CD14-positive monocyte (primary cell): ENCODE measurements at places on chromosomes 2 and 18. TPM values are rescaled to one million over a fixed set of nuclear protein-coding genes. Genes with fewer than 3 reads are reported as not detected.

DNA sequence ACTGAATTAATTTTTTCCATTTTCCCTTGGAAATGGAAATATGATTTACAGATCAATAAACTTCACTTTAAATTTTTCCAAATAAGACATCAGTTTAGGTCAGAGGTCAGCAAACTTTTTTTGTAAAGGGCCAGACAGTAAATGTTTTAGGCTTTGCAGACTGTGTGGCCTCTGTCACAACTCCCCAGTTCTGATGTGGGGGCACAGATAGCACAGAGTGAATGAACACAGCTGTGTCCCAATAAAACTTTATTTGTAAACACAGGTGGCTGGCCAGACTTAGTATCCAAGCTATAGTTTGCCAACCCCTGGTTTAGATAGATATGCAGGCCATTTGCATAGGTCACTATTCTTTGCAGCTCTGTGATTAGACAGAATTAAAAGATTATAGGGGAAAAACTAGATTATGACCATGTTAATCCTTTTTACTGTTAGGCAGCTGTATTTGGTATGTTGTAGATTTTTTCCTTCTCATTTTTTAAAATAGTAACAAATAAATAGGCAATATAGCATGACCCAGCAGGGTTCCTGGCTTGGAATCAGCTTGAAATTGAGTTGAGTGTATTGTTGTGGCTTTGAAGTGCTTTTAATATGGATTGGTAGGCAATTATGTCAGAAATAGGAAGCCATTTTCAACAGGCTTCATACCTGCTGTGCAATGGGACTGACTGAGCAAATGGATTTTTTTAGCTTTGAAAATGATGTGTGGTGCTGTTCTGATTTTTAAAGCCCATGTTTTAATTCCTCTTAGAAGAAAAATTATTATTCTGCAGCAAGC lies 59.7 kb downstream of the WDSUB1 start:
- no peak for DNase-seq

DNA sequence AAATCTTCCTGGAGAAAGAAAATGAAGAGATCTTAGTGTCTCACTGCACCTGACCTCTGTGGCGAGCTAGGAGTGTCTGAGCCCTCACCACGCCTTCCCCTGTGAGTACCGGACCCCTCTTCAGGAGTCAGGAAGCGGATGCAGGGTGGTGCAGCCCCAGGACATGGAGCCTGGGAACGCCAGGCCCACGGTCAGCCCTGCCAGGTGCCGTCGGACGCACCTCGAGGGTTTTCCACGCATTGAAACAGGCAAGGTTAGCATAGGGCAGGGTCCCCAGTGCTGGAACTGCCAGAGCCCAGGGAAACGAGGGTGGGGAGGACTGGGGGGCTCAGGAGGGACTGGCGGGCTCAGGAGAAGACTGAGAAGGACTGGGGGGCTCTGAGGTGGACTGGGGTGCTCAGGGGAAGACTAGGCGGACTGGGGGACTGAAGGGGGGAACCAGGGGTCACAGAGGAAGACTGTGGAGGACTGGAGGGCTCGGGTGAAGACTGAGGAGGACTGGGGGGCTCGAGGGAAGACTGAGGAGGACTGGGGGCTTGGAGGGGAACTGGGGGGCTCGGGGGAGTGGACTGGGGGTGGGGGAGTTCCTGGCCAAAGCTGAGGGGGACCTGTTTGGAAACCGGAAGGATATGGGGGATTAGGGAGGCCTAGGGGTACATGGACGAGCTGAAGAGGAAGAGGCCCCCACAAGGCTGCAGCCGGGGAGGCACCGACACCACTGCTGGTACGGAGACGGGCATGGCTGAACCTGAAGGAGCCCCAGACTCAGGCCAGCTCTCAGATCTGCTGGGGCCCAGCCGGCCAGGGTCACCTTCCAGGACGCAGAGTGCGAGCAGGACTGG lies 65.2 kb upstream of the SNTG2 start:
- DNase-seq: peak; percentile 2

LYG2 gene
- not detected for polyA plus RNA-seq

- DNase-seq: no peak
These were observed 541.2 kb downstream of the NUP35 start for GRCh38 chr2:183665425-183665824.

DNA sequence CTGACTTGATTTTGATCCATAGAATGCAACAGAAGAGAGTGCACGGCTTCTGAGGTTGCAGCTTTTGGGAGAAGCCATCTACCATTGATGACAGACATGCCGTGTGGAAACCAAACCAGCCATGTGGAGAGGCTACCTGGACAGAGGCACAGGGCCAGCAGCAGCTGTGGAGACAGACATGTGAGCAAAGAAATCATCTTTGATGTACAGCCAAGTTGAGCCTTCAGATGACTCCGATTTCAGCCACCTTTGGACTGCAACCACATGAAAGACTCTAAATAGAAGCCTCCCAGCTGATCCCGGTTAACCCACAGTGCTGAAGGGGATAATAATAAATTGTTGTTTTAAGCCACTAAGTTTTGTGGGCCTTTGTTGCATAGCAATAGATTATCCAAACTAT lies 54.2 kb downstream of the TSN start:
- no peak for DNase-seq
